Activated naive CD8-positive, alpha-beta T cell treated with anti-CD3 and anti-CD28 coated beads, Interleukin-2, amount 10 ng/mL, durations not matched to agents 7 days and 5 days (primary cell): ENCODE measurements at places on chromosomes 11 and 22. TPM values are rescaled to one million over a fixed set of nuclear protein-coding genes. Genes with fewer than 3 reads are reported as not detected.

DNA sequence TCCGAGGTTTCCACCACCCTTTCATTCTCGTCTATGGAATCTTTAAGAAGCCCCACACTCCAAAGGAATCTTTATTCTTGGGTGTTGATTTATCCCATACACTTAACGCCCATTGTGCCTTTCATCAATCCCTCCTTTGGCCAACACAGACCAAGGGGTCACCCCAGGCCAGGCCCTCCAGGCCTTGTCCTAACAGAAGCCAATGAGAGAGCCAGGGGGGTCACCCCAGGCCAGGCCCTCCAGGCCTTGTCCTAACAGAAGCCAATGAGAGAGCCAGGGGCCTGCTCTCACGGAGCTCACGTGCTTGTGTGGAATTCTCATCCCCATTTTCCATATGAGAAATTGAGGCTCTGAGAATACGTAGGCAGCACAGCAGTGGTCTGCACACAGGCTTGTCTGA is 47.9 kb upstream of the TIMP3 start:
- H3K27ac ChIP-seq, result no peak overlapping the region
- no peak overlapping the region for H3K4me3 ChIP-seq
- no peaks in the 10 kb centered on the region for H3K36me3 ChIP-seq
- H3K4me1 ChIP-seq, result no peaks in the 10 kb centered on the region
- no peaks in the 10 kb centered on the region for H3K27me3 ChIP-seq

GRCh38 chr22:19870153-19871022 is 15.7 kb upstream of the GNB1L start:
- H3K36me3 ChIP-seq, result no peaks in the 10 kb centered on the region
- no peak overlapping the region for H3K27ac ChIP-seq
- no peaks in the 10 kb centered on the region for H3K4me1 ChIP-seq
- no peaks in the 10 kb centered on the region for H3K27me3 ChIP-seq

DNA sequence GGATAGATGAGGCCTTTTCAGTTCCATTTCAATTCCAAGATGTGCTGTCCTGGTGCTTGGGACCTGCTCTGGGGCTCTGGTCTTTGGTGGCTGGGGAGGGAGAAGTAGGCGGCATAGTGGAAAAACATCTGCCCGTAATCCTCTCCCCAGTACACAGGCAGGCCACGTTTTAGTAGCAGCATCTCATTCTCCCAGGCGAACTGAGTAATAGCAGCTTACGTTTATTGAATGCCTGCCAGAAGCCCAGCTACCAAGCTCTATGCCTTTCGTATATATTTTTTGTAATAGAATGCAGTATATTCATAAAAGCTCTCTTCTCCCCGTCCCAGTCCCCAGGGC is 11.4 kb downstream of the ACO2 start:
- H3K4me1 ChIP-seq, result peaks cover 9% of the 10 kb centered on the region
- H3K27me3 ChIP-seq, result no peaks in the 10 kb centered on the region
- no peak overlapping the region for H3K27ac ChIP-seq
- DNase-seq, result no peak
- H3K4me3 ChIP-seq, result no peak overlapping the region

- H3K27ac ChIP-seq, result peak overlapping the region; percentile 79
- no peak overlapping the region for H3K4me3 ChIP-seq
- H3K27me3 ChIP-seq, result no peaks in the 10 kb centered on the region
- no peak for DNase-seq
- peaks cover 25% of the 10 kb centered on the region for H3K4me1 ChIP-seq
Measured at GRCh38 chr22:26489447-26490036, 5.9 kb downstream of the SRRD start.

- DNase-seq, result no peak
- H3K4me3 ChIP-seq, result no peak overlapping the region
- no peak overlapping the region for H3K27ac ChIP-seq
- no peaks in the 10 kb centered on the region for H3K36me3 ChIP-seq
Measured at GRCh38 chr11:134905928-134906327, 493.9 kb upstream of the B3GAT1 start.

GRCh38 chr11:73141309-73142127 is 600 bp downstream of the FCHSD2 start:
- peaks cover 25% of the 10 kb centered on the region for H3K36me3 ChIP-seq
- DNase-seq, result peak; percentile 79
- H3K27ac ChIP-seq, result peak overlapping the region; percentile 94
- H3K27me3 ChIP-seq, result no peaks in the 10 kb centered on the region

DNA sequence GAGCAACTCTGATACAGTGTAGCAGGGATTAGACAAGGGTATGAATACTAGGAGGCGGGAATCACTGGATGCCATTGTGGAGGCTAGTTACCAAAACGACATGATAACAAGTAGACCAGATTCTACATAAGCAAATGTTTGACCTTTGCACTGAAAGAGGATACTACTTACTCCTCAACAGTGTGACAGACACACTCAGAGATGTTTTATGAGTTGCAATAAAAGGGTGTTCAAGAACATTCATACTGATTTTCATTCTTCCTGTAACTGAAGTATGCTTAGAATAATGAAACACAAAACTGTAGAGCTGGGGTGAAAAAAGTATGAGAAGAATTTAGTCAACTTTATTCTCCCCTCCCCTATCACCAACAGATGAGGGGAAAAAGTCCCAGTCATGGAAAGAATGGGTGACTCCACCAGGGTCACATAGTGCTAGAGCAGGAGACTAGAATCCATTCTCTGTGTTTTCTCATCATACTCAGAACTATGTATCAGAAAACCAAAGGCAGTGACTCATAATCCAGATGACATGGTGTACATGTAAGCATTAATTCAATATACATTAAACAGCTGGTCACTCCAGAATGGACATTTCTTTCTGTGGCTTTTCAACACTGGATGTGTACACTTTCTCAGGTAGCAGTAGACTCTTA is 32.8 kb downstream of the ARHGAP20 start:
- H3K4me1 ChIP-seq, result no peaks in the 10 kb centered on the region
- H3K27ac ChIP-seq, result no peak overlapping the region
- peaks cover 1% of the 10 kb centered on the region for H3K27me3 ChIP-seq
- H3K36me3 ChIP-seq, result no peaks in the 10 kb centered on the region
- DNase-seq, result no peak
- H3K4me3 ChIP-seq, result no peak overlapping the region

DNA sequence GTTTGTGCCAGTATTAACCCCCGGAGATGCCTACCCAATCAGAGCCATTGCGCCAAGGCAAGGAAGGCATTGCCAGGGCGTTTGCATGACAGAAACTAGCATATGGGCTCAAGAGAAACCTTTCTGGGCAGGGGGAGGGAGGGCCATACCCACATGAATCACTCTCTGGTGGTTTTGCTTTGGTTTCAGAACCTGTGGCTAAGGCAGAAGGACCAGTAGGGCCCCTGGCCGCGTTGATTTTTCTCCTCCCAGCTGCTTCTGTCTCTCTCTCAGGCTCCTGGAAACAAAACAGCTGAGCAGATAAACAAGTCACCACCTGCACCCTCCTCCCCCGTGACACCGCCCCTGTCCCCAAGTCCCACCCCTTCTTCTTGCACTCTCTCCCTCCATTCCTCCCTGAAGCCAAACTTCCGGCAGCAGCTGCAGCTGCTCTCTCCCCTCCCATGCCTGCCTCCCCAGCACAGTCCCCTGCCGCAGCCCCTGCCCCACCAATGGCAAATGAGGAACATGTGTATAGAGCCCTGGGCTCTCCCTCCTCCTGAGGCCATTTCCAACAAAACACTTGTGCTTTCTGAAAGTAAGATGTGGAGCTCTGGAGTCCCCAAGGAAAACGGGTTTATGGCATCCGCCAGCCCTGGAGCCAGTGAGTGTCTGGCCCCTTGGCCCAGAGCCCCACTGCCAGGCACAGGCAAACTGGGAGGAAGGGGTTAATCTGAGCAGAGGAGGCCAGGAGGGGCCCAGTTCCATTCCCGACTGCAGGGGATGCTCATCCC is 39.0 kb upstream of the ADA2 start:
- H3K36me3 ChIP-seq, result no peaks in the 10 kb centered on the region
- peaks cover 3% of the 10 kb centered on the region for H3K27me3 ChIP-seq
- H3K4me1 ChIP-seq, result peaks cover 20% of the 10 kb centered on the region
- H3K4me3 ChIP-seq, result peak overlapping the region; percentile 51

GRCh38 chr11:80349997-80350396 is 909.2 kb upstream of the TENM4 start:
- H3K4me1 ChIP-seq, result no peaks in the 10 kb centered on the region
- H3K4me3 ChIP-seq, result no peak overlapping the region
- no peaks in the 10 kb centered on the region for H3K27me3 ChIP-seq

- H3K4me3 ChIP-seq, result no peak overlapping the region
- no peak overlapping the region for H3K27ac ChIP-seq
- H3K36me3 ChIP-seq, result peaks cover 2% of the 10 kb centered on the region
- H3K27me3 ChIP-seq, result no peaks in the 10 kb centered on the region
Measured at GRCh38 chr22:40526960-40527359, 109.6 kb downstream of the MRTFA start.

- no peaks in the 10 kb centered on the region for H3K36me3 ChIP-seq
- no peaks in the 10 kb centered on the region for H3K4me1 ChIP-seq
- H3K27me3 ChIP-seq, result no peaks in the 10 kb centered on the region
- no peak overlapping the region for H3K27ac ChIP-seq
- DNase-seq, result no peak
- H3K4me3 ChIP-seq, result no peak overlapping the region
Measured at GRCh38 chr11:100338144-100338840, 348.8 kb upstream of the ARHGAP42 start.

DNA sequence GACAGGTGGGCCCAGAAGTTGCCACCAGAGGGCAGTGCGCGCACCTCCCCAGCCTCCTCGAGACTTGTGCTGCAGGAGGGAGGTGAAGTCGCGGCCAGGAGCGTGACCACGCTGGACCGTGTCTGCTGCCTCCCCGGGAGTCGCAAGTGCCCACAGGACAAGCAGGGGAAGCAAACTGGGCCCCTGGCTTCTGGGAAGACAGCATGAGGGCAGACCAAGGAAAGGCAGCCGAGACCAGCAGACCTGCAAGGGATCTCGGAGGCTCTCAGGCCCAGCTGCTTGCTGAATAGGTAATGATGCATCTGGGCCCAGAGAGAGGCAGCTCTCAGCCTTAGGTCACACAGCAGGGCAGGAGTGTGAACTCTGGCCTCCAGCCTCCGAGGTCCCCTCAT is 17.0 kb upstream of the IL2RB start:
- peak overlapping the region; percentile 89 for H3K27ac ChIP-seq
- no peaks in the 10 kb centered on the region for H3K27me3 ChIP-seq
- peaks cover 14% of the 10 kb centered on the region for H3K36me3 ChIP-seq
- peak; percentile 87 for DNase-seq

DNA sequence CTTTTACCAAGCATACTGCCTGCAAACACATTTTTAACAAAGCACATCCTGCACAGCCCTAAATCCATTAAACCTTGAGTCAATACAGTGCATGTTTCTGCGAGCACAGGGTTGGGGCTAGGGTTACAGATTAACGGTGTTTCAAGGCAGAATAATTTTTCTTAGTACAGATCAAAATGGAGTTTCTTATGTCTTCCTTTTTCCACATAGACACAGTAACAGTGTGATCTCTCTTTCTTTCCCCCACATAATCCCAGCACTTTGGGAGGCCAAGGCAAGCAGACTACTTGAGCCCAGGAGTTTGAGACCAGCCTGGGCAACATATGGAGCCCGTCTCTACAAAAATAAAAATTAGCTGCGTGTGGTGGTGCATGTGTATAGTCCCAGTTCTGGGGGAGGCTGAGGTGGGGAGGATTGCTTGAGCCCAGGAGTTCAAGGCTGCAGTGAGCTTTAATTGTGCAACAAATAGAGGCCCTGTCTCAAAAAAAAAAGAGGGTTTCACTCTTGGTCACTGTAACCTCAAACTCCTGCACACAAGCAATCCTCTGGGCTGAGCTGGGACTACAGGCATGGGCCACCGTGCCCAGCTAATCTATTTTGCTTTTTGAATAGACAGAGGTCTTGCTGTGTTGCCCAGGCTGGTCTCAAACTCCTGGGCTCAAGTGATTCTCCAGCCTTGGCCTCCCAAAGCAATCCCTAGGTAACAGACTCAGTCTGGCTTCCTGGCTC is 19.7 kb upstream of the SLC3A2 start:
- no peaks in the 10 kb centered on the region for H3K27me3 ChIP-seq
- H3K27ac ChIP-seq, result peak overlapping the region; percentile 63
- no peak overlapping the region for H3K4me3 ChIP-seq
- DNase-seq, result no peak
- H3K36me3 ChIP-seq, result no peaks in the 10 kb centered on the region

DNA sequence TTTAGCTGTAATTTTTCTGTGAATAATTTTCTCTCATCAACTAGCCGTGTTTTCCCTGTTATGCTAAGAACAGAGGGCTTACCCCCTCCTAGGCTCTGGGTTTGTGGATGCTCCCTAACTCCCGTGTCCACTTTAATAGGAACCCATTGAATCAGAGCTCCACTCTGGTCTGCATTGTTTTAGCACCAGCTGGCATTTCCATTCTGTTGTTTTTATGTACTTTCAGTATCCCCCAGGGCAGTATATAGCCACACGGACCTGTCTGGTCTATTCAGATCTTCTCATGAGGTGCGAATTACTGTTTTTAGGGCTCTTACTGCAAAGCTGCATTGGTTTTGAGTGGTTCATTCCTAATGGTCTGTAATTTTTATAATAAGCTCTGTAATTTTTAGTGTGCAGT is 16.0 kb downstream of the POLD3 start:
- peaks cover 2% of the 10 kb centered on the region for H3K4me1 ChIP-seq
- no peaks in the 10 kb centered on the region for H3K27me3 ChIP-seq
- H3K36me3 ChIP-seq, result peaks cover 22% of the 10 kb centered on the region

GRCh38 chr22:38271101-38271500 is 1.7 kb downstream of the TMEM184B start:
- no peaks in the 10 kb centered on the region for H3K27me3 ChIP-seq
- no peaks in the 10 kb centered on the region for H3K36me3 ChIP-seq
- DNase-seq, result no peak
- H3K27ac ChIP-seq, result no peak overlapping the region
- no peak overlapping the region for H3K4me3 ChIP-seq

GRCh38 chr22:33451866-33452469 is 393.8 kb upstream of the SYN3 start:
- H3K27me3 ChIP-seq, result no peaks in the 10 kb centered on the region
- no peak for DNase-seq
- no peak overlapping the region for H3K4me3 ChIP-seq
- H3K27ac ChIP-seq, result no peak overlapping the region

GRCh38 chr22:46417769-46418168 is 82.3 kb downstream of the TRMU start:
- no peak overlapping the region for H3K4me3 ChIP-seq
- H3K27me3 ChIP-seq, result no peaks in the 10 kb centered on the region
- H3K27ac ChIP-seq, result no peak overlapping the region
- H3K36me3 ChIP-seq, result no peaks in the 10 kb centered on the region

Gene TREH
- total RNA-seq, result not detected

Gene NRIP3
- total RNA-seq, result 1.4 TPM

Gene TSGA10IP
- not detected for total RNA-seq

Gene C22orf31
- not detected for total RNA-seq

Gene SCGB1D2
- total RNA-seq, result not detected

Gene CLMP
- total RNA-seq, result 0.25 TPM

Gene CADM1
- 1.8 TPM for total RNA-seq
